OCI-M1 (cell line): ENCODE measurements at places on chromosomes 4 and X.
A peak's percentile ranks its signal among the peaks of the same experiment; 100 is the strongest.

- no peak for DNase-seq
Observed at GRCh38 chrX:53440621-53441517, 6.7 kb upstream of the HSD17B10 start.

- no peak for DNase-seq
Observed at GRCh38 chrX:4671344-4671743, 957.9 kb upstream of the PRKX start.

- no peak for DNase-seq
Observed at GRCh38 chrX:1453395-1453783, 680 bp upstream of the ASMTL start.

GRCh38 chr4:87982446-87983010 is 7.0 kb downstream of the SPP1 start:
- no peak for DNase-seq

DNA sequence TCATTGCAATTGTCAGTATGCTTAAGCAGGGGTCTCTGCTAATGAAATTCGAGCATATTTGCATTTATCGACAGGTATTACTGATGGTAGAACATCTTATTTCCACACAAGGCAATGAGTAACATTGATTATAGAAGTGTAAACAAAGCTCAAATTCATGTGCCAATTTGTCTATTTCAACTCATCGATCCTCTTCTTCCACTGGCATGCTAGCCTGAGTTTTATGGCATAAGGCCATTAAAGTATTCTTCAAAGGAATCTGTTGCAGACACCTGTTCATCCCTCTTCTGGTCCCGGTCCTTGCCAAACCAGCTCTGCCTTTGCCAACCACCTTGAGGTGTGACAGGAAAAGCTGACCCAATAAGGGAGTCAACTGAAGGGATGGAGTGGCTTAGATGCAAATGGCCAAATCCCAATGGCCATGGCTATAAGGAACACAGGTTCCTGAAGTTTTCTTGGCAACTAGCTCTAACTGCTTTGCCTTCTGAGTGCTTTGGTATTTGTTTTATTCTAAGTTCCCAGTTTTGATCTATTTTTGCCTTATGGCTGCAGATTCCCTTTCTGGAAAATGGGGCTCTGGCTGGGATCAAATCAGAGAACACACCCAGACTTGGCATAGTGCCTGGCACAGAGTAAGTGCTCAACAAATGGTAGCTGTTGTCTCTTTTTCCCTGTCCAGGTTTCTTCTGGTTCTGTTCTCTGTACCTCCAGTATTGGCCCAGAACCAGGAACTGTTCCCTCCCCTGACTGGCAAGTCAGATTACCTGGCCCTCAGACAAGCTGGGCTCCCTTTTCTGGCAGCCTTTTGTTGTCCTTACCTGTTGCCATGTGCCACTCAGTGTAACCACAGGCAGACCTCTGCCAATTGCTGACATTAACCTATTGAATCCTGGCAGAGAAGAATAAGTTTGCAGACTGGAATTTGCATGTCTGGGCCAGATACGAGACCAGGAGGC is 63.1 kb downstream of the RTL9 start:
- DNase-seq: no peak

DNA sequence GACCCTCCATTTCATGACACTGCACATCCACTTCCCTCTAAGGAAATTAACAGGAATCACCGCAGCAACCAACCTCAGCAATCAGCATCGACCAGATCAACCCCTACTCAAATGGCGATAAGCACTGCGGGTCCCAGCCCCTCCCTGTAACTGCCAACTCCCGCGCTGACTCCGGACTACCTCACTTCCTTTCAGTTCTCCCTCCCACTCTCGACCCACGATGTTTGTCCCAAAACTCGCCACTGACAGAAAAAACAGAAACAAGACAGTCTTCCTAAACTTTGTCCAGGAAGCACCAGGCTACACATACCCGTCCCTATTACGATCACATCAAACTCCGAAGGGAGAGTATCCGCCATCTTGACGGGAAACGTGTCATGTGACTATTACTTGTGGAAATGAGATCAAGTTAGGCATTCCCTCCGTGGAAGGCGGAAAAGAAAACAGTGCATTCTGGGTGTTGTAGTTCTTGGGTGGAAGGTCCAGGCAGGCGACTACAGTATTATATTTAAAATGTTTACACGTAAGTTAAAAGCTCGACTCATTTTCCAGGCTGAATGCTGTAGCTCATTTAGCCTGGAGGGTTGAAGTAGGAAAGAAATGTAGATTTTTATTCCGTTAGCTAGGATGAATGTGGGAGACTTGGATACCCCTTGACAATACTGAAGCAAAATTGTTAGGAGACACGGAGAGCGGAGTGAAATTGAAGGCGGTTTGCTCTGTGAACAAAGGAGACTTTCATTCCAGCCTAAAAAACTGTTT is at the start of gene CHM:
Gene CHM (minus strand): TSS at position 385 of the 762 bp plus-strand sequence. CDS start 26 bp downstream, at position 359.
- no peak for DNase-seq

GRCh38 chrX:30597216-30598012 is 19.8 kb upstream of the TASL start:
- DNase-seq: no peak

DNA sequence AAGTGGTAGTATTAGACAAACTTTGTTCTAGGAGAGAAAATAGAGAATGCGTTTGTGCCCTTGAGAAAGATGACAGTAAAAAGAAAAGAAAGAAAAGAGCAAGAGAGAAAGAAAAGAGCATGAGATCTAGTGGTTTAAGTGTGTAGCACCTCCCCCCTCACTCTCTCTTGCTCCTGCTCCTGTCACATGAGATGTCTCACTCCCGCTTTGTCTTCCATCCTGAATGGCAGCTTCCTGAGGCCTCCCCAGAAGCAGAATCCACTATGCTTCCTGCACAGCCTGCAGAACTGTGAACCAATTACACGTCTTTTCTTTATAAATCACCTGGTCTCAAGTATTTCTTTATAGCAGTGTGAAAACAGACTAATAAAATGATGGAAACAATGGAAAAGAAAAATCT is 499.6 kb downstream of the ACTRT1 start:
- DNase-seq: no peak

DNA sequence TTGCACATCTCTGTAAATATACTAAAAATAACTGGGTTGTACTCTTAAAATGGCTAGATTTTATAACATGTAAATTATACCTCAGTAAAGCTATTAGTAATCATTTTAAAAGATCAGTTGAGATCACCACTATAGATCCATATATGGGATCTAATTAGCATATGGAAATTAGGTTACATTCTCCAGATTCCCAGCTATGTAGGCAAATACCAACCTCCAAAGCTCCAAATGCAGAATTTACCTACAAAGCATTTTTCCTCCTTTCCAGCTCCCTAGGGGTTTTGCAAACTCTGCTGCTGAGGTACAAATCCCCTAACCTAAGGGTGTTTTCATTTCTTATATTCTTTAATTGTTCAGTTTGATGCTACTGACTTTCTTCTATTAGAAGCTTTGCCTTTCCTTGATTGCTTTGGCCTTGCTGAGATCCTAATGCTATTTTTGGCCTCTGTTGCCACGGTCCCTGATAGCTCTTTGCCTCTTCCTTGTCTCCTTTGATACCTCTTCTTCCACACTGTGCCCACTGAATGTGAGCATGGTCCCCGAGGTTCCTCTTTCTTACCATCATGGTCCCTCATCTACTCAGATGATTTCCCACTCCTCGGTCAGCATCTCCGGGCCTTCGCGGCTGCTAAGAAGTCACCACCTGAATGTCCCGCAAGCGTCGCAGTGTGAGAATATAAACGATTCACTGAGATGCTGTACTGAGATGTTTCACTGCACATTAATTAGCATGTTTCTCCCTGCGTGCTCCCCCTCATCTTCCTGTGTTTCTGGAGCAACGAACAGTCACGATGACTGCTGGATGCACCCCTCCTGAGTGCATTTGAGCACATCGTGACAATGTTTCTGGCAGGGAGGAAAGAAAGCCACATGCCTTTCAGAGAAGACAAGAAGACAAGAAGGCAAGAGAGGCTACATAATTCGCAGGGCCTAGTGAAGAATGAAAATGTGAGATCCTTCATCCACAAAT is 23.8 kb downstream of the ENPP6 start:
- DNase-seq: no peak

GRCh38 chr4:69489856-69490255 is 5.8 kb downstream of the UGT2B4 start:
- no peak for DNase-seq

- no peak for DNase-seq
Observed at GRCh38 chr4:55437356-55437796, 41.6 kb downstream of the TMEM165 start.

GRCh38 chrX:33970028-33970967 is 161.8 kb downstream of the FAM47A start:
- no peak for DNase-seq

DNA sequence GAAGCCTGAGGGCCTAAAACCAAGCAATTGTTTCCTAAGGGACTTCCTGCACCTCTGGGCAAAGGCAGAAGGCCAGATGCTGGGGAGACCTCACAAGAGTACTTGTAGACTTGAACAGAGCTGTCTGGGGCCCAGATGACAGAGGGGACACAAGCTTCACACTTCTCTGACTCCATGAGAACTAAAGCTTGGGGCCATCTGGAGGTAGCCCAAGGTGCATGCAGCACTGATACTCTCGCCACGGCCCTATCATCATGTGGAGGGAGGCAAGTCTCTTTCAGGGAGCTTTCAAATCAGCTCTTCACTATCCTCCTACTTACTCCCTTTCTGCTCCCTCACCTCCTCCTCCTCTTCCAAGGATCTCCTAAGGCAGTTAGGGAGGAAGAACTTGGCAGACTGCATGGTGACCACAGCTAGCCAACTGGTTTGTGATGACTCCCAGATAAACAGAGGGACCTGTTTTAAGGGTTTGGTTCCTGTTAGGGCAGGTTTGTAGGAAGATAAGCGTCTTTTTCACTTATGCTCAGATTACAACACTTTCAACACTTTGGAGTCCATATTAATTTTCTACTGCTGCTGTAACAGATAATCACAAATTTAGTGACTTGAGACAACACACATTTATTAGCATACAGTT is 23.8 kb downstream of the MSL3 start:
- peak; percentile 3 for DNase-seq

DNA sequence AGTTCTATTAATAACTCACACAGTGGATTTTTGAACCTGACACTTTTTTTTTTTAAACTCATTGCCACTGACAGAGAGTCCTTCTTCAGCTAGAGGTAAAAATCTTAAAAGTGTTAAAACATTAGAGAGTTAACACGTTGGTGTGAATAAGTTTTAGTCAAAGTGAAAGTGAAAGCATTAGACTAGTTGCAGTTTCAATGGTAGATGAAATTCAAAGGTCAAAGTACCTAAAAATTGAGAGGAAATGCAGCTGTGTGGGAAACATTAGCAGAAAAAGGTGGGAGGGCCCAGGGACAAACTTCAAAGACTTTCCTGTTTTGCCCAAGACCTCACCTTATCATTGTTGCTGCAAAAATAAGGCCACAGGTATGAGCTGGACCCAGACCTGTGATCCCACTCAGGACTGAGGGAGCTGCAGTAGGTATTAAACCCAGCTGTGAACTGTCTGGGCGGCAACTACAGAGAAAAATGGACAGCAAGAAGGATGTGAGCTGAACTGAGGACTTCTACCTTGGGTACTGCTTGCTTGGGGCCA is 17.6 kb upstream of the GABRA4 start:
- peak; percentile 75 for DNase-seq

DNA sequence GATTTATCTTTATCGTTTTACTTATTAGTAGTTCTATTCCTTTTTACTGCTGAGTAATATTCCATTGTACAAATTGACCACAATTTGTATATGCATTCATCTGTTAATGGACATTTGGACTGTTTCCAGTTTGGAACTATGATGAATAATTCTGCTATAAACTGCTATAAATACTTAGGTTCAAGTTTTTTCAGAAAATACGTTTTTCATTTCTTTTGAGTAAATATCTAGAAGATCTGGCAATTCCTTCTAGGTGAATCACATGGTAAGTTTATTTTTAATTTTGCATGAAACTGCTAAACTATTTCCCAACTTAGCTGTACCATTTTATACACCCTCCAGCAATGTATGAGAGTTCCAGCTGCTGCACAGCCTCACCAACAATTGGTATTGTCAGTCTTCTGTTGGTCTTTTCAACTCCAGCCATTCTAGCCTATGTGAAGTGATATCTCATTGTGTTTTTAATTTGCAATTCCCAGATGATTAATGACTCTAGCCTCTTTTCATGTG is 22.2 kb downstream of the LIN54 start:
- DNase-seq: no peak

GRCh38 chr4:53711926-53712325 is 120.6 kb upstream of the LNX1 start:
- DNase-seq: no peak

GRCh38 chr4:111937368-111937767 is 207.9 kb upstream of the FAM241A start:
- peak; percentile 77 for DNase-seq

DNA sequence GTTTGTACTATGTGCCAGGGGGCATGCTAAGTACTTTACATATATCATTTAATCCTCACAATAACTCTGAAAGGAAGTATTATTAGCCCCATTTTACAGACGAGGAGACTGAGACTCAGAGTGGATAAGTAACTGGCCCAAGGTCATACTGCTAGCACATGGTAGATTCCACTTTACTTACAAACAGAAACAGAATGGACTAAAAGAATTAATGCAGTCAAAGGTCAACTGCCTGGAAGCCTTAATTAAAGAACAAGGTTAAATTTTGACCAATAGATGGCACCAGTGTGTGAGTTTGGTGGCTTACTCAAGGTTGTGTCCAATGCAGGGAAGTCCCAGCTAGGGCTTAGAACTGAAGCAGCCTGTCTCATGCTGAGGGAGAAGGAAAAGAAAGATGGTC is 4.7 kb downstream of the RIPPLY1 start:
- peak; percentile 75 for DNase-seq

DNA sequence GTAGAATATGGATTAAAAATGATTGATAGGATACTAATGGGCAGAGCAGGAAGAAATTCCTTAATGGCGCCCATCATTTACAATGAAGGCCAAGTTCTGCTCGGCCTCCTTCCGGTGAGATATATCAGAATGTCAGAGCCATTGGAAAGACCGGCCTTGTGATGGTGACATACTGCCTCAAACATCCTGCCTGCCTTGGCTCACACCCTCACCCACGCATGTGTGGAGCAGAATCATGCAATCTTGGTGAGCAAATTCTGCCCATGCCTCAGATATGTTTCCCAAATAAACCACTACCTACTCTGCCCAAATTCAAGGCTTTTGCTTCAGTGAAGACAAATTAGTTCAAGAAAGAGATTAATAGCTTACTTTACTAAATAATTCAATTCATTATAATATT is 163.3 kb downstream of the MID1 start:
- DNase-seq: no peak

DNA sequence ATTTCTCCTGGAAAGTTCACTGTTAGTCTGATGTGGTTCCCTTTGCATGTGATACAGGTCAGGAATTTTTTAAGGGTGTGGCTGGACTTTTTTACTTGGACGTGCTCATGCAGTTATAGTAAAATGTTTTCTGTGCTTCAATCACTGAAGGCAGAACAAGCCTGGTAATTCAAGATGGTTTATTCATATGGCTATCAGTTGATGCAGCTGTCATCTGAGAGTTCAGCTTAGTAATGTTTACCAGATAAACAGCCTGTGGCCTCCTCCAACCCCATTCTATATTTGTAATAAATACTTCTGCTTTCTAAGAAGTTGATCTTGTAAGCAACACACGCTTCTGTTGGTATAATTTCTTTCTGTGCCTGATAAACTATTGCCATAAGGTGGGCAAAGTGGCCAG is 2105.9 kb downstream of the ARAP2 start:
- peak; percentile 86 for DNase-seq
